ENCODE measurements at places on chromosomes 5 and 9. TPM values are rescaled to one million over a fixed set of nuclear protein-coding genes. Genes with fewer than 3 reads are reported as not detected.

PDGFRB gene
- not detected for polyA plus RNA-seq

ABO gene
- not detected for polyA plus RNA-seq

SPATA31E1 gene
- not detected for polyA plus RNA-seq

SLC25A25 gene
- polyA plus RNA-seq: 43.7 TPM

EEIG1 gene
- polyA plus RNA-seq: 6.7 TPM

ALDH1B1 gene
- polyA plus RNA-seq: 5.8 TPM

CCDC69 gene
- not detected for polyA plus RNA-seq

CMYA5 gene
- polyA plus RNA-seq: 0.30 TPM

SPATA31C1 gene
- not detected for polyA plus RNA-seq

PELO gene
- polyA plus RNA-seq: 10.5 TPM

OTULINL gene
- polyA plus RNA-seq: 7.2 TPM

FGF1 gene
- not detected for polyA plus RNA-seq

DNM1 gene
- polyA plus RNA-seq: 180 TPM

SPATA31A3 gene
- polyA plus RNA-seq: not detected

KIF4B gene
- not detected for polyA plus RNA-seq

TSLP gene
- polyA plus RNA-seq: not detected

GZMA gene
- polyA plus RNA-seq: not detected

FOXD4L3 gene
- not detected for polyA plus RNA-seq

ANKRD55 gene
- 22.1 TPM for polyA plus RNA-seq

INSL6 gene
- polyA plus RNA-seq: not detected

DOCK2 gene
- polyA plus RNA-seq: 0.15 TPM

FAM153A gene
- not detected for polyA plus RNA-seq

IRF1 gene
- 0.96 TPM for polyA plus RNA-seq

RFK gene
- polyA plus RNA-seq: 94.6 TPM

ACTBL2 gene
- polyA plus RNA-seq: not detected

DMRT1 gene
- polyA plus RNA-seq: not detected

LECT2 gene
- polyA plus RNA-seq: not detected

NR5A1 gene
- polyA plus RNA-seq: 2.4 TPM

SAP30L gene
- 32.7 TPM for polyA plus RNA-seq

ARAP3 gene
- polyA plus RNA-seq: 1.8 TPM

KIF12 gene
- polyA plus RNA-seq: 0.14 TPM

STOM gene
- polyA plus RNA-seq: not detected

FBXL7 gene
- 0.24 TPM for polyA plus RNA-seq

COL15A1 gene
- 3.4 TPM for polyA plus RNA-seq

DMXL1 gene
- polyA plus RNA-seq: 27.3 TPM

RALGPS1 gene
- 38.9 TPM for polyA plus RNA-seq

ADAMTS13 gene
- 13.5 TPM for polyA plus RNA-seq

FLT4 gene
- 0.04 TPM for polyA plus RNA-seq

SYNPO gene
- not detected for polyA plus RNA-seq

GARIN3 gene
- polyA plus RNA-seq: not detected

RNF145 gene
- polyA plus RNA-seq: 49.7 TPM

TBC1D2 gene
- 5.0 TPM for polyA plus RNA-seq

PTTG1 gene
- 42.6 TPM for polyA plus RNA-seq

INSL4 gene
- not detected for polyA plus RNA-seq

C9orf50 gene
- polyA plus RNA-seq: not detected

CCNO gene
- 0.16 TPM for polyA plus RNA-seq

PFDN1 gene
- polyA plus RNA-seq: 159 TPM

Data from neural cell (in vitro differentiated cells).